MM.1S (cell line): ENCODE measurements at places on chromosomes 4 and X.

DNA sequence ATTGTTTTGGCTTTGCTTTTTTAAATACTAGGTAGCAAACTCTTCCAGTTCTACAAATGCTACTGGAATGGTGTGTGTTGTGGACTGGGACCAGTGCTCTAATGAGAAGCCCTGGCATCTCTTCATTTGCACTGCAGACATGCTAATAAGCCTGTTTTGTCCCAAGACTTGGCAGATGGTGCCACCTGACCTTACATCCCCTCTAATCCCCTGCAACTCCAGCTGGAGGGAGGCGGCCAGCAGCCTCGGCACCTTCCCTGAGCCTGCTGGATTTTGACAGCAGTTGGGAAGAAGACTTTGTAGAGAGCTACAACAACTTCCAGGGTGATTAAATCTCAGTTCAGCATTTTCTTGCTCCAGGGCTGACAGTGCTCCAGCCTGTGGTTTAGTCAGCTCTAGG, 200.0 kb downstream of the DCLK2 start:
- DNase-seq, result no peak

DNA sequence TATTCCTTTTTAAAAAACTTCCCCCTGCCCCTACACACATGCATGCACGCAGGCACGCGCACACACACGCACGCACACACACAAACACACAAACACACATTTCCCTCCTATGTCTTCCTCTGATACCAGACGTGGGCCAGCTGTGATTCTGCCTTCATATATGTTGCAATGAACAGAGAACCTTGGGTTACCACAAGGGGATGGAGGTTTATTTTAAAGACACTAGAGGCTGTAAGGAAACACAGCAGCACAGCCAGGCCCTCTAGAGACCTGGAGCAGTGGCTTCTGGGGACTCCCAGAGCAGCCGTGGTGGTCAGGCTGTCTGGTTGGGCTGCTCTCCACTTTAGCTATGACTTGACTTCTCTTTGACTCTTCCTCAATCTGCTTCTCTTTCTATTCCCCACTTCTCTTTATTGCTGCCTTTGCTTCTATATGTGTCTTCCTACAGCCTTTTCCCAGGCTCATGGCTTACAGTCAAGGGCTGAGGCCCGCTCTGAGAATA, 3.2 kb upstream of the TLR10 start:
- no peak for DNase-seq

GRCh38 chrX:129785160-129785947, 5.6 kb downstream of the SASH3 start:
- no peak for DNase-seq

GRCh38 chr4:7159923-7160322, 32.4 kb upstream of the SORCS2 start:
- DNase-seq, result no peak

GRCh38 chr4:11218692-11219091, 210.0 kb downstream of the HS3ST1 start:
- no peak for DNase-seq

GRCh38 chr4:173012608-173013007, 156.0 kb upstream of the GALNT7 start:
- DNase-seq, result no peak

DNA sequence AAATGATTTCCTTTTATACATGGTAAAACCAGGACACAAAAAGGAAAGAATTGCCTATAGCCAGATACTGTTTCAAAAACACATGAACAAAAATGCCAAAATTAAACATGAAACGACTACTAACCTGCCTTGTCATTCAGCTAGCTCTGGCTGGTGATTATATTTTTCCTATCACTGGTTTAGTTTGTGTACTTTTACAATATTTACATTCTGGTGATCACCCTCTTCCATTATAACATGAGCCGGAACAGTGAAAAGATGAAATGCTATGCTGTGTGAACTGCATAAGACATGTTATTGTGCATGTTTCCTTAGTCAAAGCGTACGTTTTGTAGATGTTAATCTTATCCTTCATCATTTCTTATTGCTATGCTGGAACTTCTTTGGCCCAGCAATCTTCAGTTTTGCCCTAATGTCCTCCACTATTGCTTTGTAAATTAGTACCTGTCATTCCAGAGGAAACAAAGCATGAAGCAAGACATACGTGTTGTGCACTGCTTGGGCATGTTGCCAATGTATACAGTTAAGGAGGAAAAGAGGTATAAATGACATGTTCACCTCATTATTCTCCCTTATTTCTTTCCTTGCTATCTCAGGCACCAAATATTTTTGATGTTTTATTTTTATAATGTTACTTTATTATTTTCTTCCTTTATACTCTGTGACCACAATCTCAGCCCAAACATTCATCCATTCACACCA, 386.3 kb downstream of the ARHGAP24 start:
- DNase-seq, result no peak

DNA sequence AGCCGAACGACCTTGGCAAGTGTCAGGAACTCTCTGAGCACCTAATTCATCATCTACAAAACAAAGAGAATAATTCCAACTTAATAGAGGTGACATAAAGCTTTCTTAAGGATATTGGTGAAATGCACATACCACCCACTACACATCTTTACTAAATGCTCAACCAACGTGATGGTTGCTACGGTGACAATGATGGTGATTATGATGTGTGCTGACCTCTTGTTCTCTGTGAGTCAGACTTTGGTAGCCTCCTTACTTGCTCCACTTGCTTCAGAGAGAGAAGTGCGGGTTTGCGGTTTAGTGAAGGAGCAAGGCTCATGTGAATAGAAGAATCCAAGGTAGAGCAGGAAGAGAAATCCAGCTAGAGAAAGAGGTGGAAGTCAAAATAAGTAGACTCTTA, 52.8 kb upstream of the CLNK start:
- no peak for DNase-seq

- no peak for DNase-seq
Observed at GRCh38 chr4:67291644-67292043, 253.7 kb downstream of the CENPC start.

DNA sequence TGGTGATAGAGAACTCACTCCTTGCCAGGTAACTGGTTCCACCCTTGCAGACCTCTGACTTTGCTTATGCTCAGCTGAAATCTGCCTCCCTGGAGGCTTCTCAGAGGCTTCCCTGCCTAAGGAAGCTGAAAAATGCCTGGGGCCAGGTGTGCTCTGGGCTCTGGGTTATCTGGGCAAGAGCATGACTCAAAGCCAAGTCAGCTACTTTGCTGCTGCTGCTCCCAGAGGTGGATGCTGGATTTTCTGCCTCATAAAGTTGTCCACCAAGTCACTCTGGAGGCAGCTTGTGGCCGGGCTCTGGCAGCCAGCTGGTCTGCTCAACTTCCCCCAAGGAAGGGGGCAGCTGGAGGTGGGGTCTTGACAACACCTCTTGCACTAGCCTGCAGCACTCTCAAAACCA, 132.7 kb downstream of the PJA1 start:
- DNase-seq, result no peak

- no peak for DNase-seq
Observed at GRCh38 chrX:1359477-1359873, 22.9 kb downstream of the IL3RA start.

DNA sequence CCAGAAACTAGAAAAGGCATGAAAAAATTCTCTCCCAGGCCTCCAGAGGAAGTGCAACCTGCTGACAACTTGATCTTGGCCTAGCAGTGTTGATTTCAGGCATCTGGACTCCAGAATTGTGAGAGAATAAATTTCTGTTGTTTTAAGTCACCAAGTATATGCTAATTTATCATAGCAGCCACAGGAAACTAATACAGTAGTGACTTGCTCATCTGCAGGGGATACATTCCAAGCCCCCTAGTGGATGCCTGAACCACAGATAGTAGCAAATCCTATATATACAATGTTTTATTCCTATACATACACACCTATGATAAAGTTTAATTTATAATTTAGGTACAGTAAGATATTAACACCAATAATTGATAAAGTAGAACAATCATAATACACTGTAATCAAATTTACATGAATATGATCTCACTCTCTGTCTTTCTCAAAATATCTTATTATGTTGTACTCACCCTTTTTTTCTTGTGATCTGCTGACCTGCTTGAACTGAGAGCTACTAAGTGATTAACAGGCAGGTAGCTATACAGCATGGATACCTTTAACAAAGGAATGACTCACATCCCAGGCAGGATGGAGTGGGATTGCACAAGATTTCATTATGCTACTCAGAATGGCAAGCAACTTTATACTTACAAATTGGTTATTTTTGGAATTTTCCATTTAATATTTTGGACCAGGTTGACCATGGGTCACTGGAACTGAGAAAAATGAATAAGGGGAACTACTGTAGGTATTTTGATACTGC, 501.1 kb downstream of the KCNIP4 start:
- no peak for DNase-seq

- DNase-seq, result no peak
Observed at GRCh38 chr4:127968586-127968985, 3.4 kb downstream of the ABHD18 start.

- no peak for DNase-seq
Observed at GRCh38 chrX:96761566-96761965, 76.9 kb downstream of the DIAPH2 start.

- no peak for DNase-seq
Observed at GRCh38 chr4:15657366-15657765, 2.2 kb upstream of the FBXL5 start.
